GM18507 (cell line): ENCODE measurements at places on chromosomes 7 and 10.
A peak's percentile ranks its signal among the peaks of the same experiment; 100 is the strongest.

GRCh38 chr7:30183749-30184369 lies 49.1 kb downstream of the MTURN start:
- no peak for DNase-seq

DNA sequence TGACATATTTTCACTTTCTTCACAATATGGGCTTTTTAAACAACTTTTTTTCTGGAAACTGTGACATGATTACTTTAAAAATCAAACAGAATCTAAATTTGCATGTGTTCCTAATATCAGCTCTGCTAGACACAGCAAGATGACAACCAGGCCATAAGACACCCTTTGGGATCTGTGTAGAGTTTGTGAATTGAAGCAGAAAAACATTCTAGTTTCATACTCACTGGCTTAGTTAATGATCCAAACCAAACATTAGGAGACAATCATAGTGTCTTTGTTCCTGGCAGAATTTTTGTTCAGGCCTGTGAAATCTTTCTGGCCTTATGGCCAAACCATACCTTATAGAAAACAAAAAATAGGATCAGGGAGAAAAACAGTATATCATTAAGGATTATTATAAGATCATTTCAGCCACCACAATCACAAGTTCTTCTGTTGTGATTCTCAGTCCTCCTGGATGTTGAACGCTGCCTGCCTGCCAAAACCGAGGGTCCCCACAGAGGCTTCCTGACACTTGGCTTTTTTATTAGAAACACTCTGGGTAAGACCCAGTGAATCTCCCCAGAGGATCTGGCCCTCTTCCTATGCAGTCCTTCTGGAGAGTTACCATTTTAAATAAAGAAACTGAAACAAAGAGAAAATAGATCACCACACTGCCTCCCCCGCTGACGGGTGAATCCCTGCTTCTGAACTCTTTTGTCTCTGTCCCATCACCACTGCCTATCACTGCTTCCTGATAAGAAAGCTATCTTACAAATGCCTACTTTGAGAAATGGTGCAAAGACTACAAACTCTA lies 79.2 kb upstream of the PPP1R3C start:
- DNase-seq, result no peak

DNA sequence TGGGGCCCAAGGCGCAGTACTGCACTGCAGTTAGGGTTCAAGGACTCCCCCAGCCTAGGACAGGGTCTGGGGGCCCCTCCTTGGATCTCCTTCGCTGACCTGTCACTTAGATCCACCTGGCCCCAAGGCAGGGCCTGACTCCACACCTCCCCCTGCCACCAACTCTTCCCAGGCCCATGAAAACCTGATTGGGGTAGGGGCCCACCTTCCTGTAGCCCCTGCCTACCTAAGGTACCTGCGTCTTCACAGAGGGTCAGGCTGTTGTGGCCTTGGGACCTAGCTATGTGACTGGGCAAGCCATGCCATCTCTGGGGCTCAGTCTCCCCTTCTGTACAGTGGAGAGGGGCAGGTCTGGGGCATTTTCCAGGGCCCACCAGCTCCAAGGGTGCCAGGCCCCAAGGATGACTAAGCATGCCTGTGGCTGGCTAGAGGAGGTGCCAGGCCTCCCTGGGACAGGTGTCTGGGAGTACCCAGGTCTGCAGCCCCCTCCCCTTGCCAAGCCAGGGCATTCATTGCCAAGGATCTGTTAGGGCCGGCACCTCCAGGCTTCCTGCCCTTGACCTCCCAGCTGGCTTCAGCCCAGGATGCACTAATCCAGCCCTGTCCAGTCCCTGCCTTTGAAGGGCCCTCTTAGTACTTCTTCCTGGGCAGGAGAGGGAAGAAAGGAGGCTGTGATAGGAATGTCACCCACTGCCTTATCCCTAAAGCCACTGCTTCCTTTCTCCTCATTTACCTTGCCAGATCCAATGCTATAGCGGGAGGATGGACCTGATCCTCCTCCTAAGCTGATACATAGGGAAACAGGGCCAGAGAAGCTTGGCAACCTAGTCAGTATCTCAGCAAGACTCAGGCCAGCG lies 1.3 kb downstream of the LIMK1 start:
- no peak for DNase-seq

GRCh38 chr10:77638321-77639101 lies 903 bp upstream of the KCNMA1 start:
- DNase-seq, result no peak

GRCh38 chr7:142440906-142441411 lies 183.1 kb upstream of the PRSS58 start:
- DNase-seq, result no peak

- DNase-seq, result no peak
Measured at GRCh38 chr10:83476211-83476610, 663.1 kb upstream of the GHITM start.

- no peak for DNase-seq
Measured at GRCh38 chr10:5844345-5845055, 31.3 kb upstream of the GDI2 start.

GRCh38 chr7:19442016-19442785 lies 266.6 kb downstream of the POLR1F start:
- DNase-seq, result no peak

GRCh38 chr7:100745184-100745583 lies 11.8 kb downstream of the ZAN start:
- no peak for DNase-seq

GRCh38 chr7:33750177-33750576 lies 155.2 kb upstream of the BMPER start:
- no peak for DNase-seq

DNA sequence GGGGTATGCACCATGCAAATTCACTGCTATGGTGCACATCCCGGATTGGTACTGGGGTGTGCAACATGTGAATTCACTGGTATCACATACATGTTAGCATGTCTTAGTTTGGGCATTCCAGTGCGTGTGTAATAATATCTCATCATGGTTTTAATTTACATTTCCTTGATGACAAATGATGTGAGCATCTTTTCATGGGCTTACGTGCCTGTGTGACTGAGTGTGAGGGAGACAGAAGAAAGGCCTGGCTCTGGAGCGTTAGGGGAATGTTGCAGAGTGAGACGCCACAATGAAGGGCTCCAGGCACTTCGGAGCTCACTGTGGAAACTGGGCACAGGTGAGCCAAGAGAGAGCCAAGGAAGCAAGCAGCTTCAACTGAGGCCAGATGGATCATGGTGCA lies 162.6 kb downstream of the UBE2H start:
- no peak for DNase-seq

- no peak for DNase-seq
Measured at GRCh38 chr10:105834261-105835059, 1193.4 kb downstream of the SORCS3 start.

DNA sequence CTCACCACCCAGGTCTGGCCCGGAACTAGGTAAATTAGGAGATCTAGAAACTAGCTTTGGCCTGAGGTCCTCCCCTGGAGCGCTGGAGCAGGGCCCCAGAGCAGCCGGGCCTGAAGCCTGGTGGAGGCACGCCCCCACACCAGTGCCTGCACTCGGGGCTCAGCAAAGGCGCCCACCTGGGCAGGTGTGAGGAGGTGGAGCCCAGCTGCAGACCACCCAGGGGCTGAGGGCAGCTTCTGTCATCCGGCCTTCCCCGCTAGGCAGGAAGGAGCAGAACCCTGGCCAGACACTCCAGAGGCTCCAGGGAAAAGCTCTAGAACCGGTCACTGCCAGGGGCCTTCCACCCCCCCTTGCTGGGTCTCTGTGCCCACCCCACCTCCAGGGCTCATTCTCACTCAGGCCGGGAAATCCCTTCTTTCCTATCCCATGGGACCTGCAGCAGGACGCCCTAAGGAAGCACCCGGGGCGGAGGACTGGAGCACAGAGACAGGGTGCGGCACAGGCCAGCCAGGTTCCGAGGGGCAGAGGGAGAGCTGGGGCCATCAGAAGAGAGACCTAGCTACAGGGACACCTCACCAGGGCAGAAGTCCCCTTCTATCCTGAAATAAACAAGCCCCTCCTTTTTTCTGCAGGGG lies 161.2 kb downstream of the NRF1 start:
- no peak for DNase-seq

DNA sequence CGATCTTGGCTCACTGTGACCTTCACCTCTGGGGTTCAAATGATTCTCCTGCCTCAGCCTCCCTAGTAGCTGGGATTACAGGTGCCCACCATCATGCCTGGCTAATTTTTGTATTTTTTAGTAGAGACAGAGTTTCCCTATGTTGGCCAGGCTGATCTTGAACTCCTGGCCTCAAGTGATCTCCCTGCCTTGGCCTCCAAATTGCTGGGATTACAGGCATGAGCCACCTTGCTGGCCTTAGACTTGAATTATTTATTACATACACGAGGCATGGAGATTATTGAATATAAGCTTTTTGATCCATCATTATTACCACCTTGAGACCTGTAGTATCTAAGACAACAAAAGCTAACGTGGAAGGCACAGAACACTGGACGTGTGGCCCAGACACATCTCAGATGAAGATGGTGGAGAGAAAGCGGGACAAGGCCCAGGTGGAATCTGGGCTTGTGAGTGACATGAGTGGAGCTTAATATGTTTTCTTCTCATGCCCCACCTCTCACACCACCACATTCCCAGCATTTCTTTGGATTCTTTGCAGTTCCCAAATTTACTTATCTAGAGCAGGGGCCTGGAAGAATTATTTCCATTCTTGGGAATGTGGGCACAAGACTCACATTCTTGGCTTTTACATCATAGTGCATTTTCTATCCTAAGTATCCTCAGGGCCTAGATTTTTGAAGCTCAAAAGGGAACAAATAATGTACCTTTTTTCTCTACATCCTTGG lies 76.6 kb downstream of the SUGCT start:
- DNase-seq, result no peak

- DNase-seq, result no peak
Measured at GRCh38 chr10:12844811-12845483, 156.6 kb downstream of the CCDC3 start.

DNA sequence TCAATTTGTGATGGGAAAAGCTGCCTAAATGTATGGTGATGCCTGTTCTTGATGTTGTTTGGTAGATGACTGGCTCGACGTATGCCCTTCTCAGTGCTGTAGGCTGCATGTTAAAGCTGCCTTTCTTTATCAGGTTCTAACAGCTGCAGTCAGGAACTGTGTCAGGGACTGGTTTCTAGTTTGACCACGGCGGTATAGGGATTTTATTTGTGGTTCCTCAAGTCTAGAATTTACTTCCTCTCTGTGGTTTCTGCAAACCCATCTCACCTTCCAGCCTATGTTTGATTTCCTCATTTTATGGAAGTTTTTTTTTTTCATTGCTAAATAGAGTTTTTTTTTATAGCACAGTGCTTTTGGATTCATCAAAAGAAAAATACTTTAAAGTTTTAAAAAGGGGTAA lies 26.5 kb downstream of the LMTK2 start:
- DNase-seq, result no peak

- DNase-seq, result no peak
Measured at GRCh38 chr7:137001041-137001440, 132.6 kb downstream of the CHRM2 start.

DNA sequence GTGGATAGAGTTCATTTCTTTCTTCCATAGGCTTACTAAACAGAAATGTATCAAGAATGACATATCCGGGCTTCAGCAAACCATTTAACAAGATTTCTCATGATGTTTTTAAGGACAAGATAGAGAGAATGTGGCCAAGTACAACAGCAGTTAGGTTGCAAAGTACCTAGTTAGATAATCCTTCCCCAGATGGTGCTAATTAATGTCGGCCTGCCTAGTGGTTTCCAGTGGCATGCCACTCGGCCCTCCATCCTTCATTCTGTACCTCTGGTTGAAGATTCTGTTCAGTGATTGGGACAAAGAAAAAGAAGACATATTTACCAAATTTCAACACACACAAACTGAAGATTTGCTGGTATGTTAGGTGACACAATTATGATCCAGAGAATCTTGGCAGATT lies 212.1 kb downstream of the MACC1 start:
- DNase-seq, result no peak

DNA sequence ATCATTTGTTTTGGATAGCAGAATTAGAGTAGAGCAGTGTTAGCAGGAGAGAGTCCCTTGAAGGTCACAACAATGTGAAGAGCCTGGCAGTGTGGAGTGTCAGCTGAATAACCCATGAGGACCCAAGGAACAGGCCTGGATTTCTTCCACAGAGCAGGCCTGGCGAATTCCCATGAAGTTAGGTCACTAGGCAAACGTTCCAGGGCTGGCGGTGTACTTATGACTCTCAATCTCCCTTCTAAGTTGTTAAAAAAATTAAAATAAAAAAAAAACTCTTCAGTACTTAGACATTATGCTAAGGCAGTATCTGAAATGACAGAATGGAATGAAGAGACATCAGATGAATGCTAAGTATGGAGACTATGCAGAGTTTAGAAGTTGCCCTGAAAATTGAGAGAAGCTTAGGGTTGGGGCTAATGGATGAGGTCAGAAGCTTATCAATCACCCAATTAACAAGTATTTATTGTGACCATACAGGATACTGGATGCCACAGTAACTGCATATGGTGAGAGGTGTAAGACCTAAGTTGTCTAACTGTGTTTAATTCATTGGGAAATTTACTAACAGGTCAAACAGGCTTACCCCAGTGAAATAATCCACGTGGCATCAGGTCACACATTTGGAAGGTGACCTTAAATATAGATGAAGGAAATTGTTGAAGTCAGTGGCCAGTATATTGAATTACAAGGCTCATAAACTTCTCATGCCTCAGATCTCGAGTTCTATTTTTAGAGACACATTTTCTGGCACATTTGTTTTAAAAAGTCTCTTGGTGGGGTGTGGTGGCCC lies 126.2 kb upstream of the NRP1 start:
- no peak for DNase-seq

- no peak for DNase-seq
Measured at GRCh38 chr7:106858618-106859532, 6.2 kb upstream of the PIK3CG start.

- DNase-seq, result no peak
Measured at GRCh38 chr10:36779238-36779846, 346.1 kb upstream of the ANKRD30A start.

DNA sequence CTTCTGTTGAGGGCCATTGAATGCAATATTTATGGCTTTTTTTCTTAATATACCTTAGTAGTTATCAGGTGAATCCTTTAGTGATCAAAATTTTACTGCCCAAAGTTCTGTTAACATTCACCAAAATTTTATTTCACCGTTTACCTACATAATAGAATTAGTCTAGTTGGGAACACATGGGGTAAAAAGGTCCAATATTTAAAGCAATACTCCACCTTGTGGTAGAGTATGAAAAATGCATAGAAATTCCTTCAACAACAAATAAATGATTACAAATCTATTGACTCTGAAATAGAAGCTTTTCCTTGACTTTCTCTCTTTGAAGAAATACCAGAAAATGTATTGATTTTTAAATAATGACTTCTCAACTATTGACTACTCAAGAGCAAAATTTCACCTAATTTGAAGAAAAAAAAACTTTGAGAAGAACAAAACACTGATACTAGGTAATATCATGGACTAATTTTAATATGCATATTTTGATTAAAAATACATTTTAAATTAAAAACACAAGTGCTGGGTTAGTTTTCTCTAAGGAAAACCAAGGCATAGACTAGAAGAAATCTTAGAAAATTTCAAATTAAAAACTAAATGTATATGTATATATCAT lies 43.3 kb downstream of the POLR1F start:
- peak; percentile 11 for DNase-seq

DNA sequence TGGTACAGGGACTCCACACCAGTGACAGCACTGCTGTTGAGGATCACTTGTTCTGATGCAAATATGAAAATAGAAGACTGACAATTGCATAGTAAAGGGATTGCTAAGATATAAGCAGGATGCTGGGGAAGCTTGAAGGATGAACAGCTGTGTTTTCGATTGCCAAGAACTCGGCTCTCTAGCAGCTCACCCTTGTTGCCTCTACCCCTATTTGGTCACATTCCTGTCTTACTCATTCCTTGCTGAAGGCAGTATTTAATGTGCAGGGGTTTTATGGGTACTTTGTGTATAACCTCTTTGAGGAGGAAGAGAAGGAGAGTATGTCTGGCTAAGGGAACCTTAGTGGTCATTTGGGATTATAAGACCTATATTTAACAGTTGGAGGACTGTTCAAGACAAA lies 218.8 kb downstream of the AUTS2 start:
- no peak for DNase-seq
